ENCODE measurements at places on chromosomes 1 and 21.

GRCh38 chr1:1427106-1427819 lies 6.2 kb upstream of the ANKRD65 start:
- DNase-seq: no peak

GRCh38 chr1:145688924-145689323 lies 18.2 kb downstream of the PDZK1 start:
- DNase-seq: no peak

DNA sequence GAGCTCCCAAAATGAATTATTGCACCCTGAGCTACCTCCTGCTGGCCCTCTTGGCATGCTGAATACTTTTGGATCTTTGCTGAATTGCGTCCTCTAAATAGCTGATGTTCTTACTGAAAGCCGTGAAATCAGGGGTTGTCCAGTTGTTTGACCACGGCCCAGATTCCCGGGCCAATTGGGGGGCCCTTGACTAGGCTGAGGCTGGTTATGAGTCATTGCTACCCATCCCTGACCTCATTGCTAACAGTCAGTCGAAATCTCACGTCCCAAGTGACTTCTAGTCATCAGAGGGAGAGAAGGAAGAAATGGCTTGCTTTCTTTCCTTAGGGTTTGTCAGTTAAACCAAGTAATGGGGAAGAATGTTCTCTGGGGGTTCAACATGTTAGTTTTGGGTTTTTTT lies 37.4 kb downstream of the SMYD2 start:
- no peak for DNase-seq

DNA sequence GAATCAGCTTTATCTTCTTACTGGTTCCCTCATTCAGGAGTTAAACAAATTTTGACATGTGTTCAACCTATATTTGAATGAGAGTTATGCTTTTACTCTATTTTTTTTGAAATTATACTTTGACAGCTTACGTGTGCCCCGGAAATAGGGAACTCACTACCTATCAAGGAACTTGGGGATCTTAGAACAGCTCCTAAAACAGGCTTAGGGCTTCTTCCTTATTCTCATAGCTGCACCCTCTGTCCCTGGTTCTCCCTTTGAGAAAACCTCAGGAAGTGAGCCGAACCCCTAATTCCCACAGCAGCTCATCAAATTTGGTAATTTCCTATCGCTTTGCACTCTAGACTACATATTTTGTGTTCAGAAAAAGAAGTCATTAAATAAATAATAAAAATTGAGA lies 81.2 kb upstream of the RUNX3 start:
- no peak for DNase-seq

DNA sequence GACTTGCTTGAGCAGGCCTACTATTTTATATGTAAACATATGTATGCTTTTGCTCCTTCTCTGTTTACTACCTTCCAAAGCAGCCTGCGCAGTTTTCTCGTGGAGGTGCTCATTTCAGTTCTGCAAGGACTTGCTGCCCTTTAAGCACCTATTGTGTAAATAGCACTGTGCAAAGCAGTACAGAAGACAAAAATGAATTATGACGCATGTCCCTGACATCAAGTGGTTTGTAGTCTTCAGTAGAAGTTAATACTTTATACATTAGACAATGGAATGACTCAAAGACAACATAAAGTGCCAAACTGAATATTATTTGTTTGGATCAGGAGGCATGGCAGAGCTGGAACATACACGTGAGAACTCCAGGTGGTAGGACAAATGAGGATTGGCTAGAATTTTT lies 611.7 kb downstream of the LMO4 start:
- no peak for DNase-seq

GRCh38 chr21:28975397-28975796 lies 17.3 kb downstream of the LTN1 start:
- no peak for DNase-seq

GRCh38 chr1:117653732-117654492 lies 48.1 kb downstream of the TENT5C start:
- DNase-seq: no peak

- DNase-seq: no peak
Observed at GRCh38 chr1:101330427-101331130, 93.8 kb downstream of the S1PR1 start.

DNA sequence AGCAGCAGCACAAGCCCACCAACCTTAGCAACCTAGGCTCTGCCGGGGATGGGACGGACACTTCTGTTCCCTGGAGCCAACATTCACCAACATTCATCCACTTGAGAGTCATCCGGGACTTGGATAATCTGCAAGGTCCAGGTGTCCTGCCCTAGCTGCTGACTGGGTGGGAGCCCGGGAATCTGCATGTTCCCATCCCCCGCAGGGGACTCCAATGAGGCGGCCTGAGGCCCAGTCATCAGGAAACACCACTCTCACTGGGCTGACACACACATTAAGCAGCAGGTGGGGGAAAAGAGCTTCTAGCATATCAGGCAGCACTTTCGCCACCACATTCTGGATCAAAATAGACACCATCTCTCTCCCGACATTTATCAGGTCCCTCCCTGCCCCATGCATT lies 38.4 kb upstream of the CCSAP start:
- DNase-seq: no peak

DNA sequence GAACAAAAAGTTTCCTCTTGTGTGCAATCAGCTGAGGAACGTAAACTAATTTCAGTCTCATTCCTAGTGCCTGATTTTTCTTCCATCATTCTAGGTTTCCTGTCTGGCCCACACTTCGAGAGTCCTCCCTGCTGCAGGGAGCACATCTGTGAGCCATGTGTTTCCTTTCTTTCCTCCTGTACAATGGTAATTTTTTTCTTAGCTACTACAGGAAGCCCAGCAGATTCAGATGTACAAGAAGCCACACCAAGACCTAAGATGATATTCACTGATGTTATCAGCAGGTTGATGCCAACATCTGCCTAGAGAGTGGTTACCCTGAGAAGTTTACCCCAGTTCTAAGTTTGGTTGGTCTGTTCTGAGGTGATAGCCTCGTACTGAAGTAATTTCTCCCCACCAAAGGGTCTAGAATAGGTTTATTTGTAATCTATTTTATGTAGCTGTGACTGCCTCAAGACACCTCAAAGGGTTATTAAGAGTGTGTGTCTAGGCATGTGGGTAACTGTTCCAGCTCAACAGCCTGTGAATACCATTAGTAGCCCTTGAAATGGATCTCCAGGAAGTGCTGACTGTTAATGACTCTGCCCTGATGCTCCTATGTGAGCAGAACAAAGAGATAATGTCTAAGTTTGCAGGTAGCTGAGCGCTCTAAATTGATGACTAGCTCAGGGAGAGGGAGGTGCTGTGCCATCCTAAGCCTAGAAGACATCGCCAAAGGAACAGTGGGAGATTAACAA lies 31.7 kb upstream of the CLDN14 start:
- DNase-seq: no peak

GRCh38 chr1:175470591-175470990 lies 272.8 kb downstream of the TNR start:
- no peak for DNase-seq

GRCh38 chr1:25631750-25632485 lies 15.3 kb downstream of the MAN1C1 start:
- no peak for DNase-seq

GRCh38 chr1:205441318-205441633 lies 14.6 kb downstream of the BLACAT1 start:
- DNase-seq: no peak

- DNase-seq: no peak
Observed at GRCh38 chr21:37656899-37657298, 259.4 kb downstream of the KCNJ6 start.

- DNase-seq: peak; percentile 31
Observed at GRCh38 chr1:15836772-15837669, 10.5 kb upstream of the SPEN start.

DNA sequence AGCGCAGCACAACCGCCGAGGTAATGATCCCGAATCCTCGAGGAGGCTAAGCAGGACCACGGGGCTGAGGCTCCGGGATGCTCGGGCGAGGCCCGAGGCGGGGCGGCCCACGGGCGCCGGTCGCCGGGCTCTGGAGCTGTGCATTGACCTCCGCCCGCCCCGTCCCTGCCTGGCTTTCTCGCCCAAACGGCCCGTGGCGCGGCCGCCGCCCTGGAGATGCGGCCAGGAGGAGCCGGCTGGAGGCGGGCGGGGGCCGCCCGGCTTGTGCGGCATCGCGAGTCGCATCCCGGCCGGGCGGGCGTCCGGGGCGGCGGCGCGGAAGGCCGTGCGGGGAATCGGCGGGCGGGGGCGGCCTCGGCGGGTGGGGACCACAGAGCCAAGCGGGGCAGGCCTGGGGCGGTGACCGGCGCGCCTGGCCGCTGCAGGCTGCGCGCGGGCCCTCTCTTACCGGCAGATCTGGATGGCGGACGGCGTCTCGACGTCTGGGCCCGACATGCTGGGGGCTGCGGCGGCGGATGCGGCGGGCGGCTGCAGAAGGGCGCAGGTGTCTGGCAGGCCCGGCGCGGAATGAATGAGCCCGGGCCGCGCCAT lies 663 bp downstream of the ACOT7 start:
- DNase-seq: no peak

- no peak for DNase-seq
Observed at GRCh38 chr1:177219554-177220458, 49.0 kb downstream of the BRINP2 start.

DNA sequence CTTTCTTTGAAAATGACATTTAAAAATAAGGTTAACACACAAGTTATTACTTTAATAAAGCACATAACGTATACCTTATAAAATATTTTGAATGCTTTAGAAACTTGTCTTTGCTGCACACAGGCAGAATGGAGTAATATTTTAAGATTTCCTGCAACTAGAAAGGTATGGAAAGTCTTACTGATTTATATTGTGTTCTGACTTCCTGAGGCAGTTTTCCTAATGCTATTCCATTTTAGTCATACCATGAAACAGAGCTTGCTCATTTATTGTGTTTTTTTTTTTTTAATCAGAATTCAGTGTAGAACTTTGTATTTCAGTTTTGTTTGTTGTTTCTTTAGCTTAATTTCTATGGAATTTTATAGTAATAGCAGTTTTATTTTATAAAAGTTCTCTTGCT lies 60.9 kb upstream of the S1PR1 start:
- DNase-seq: no peak

GRCh38 chr1:30984165-30984889 lies 75.8 kb upstream of the SDC3 start:
- no peak for DNase-seq

DNA sequence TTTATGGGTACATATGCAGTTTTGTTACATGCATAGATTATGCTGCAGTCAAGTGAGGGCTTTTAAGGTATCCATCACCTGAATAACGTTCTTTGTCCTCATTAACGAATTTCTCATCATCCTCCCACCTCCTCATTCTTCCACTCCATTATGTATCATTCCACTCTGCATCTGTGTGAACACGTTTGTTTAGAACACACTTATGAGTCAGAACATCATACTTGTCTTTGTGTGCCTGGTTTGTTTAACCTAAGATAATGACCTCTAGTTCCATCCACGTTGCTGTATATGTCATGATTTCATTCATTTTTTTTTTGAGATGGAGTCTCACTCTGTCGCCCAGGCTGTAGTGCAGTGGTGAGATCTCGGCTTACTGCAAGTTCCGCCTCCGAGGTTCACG lies 6.7 kb upstream of the MPC2 start:
- no peak for DNase-seq

- DNase-seq: no peak
Observed at GRCh38 chr1:31127266-31127665, 61.7 kb upstream of the PUM1 start.

GRCh38 chr1:207836591-207837347 lies 74.2 kb downstream of the CD34 start:
- DNase-seq: no peak

Measured in Caco-2 (cell line).